Stimulated activated CD8-positive, alpha-beta memory T cell treated with anti-CD3 and anti-CD28 coated beads, Interleukin-7, amount 100 ng/mL, for 1 hour (primary cell): ENCODE measurements at places on chromosomes 6 and 20.

- no peak for DNase-seq
Measured at GRCh38 chr6:15506066-15506465, 156.8 kb downstream of the DTNBP1 start.

DNA sequence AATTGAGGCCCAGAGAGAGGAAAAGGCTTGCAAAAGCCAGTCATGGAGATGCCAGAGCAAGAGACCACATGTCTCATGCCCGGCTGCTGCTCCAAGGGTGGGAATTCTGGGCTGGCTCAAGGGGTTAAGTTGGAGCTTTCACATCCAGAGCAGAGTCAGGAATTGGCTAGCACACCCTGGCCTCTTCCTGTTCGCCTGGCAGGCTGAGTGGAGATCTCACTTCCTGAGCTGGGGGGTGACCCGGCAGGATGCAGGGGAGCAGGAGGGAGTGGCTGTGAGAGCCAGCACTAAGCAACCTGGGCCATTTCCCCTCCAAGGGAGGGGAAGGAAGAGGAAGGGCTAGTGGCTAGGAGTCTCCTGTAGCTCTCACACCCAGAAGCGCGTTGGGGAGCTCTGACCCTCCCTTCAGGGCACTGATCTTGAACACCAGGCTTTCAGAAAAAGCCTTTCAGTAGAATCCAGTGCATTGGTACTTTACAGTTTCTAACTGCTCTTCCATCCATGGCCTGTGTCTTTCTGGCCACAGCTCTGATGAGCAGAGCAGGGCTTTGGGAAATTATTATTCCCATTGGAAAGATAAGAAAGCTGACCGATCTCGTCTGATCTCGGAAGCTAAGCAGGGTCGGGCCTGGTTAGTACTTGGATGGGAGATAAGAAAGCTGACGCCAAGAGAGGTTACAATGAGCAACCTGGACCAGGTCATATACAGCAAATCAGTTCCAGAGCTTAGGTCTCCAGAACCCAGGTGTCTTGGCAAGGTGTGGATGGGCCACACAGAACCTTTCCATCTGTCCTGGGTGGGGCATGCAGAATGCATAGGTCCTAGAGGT lies 2.2 kb upstream of the CCM2L start:
- DNase-seq = no peak

GRCh38 chr6:44054721-44055559 lies 72.3 kb downstream of the MRPL14 start:
- no peak for DNase-seq

DNA sequence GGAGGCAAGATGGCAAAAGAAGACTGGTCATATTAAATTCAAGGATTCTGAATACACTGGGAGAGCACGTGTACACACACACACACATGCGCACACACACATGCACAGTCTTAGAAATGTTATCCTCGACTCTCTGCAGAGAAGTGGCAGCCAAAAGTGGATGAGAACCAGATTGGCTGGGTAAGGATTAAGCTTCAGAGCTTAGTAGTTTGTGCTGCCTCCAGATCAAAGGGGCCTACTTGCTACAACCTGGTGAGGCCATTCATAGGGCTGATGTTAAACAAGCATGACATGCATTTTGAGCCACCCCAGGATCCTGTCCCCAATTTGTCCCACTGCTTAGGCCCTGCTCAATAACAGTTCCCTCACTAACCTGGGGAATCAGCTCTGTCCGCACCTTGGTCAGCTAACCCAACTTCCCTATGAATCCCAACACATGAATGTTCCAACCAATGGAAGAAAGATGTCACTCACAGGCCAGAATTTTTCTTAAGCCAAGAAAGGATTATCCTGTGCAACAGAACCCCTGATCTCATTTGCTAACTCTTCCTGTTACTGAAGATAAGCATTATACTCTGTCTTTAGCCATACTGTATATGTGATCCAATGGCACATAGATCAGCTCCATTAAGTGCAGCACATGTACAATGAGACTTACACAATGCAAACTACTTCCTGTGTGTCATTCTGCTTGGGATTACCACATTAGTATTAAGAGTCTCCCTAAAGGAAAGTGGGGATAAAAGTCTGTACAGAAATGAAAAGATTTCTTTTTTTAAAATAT lies 31.0 kb downstream of the TOMM6 start:
- no peak for DNase-seq

GRCh38 chr20:13449868-13450434 lies 188.8 kb downstream of the TASP1 start:
- no peak for DNase-seq

- no peak for DNase-seq
Measured at GRCh38 chr6:148689168-148689567, 57.7 kb upstream of the UST start.

GRCh38 chr20:48615871-48616270 lies 211.9 kb downstream of the PREX1 start:
- DNase-seq = no peak
